Type B pancreatic cell (in vitro differentiated cells): ENCODE measurements at places on chromosomes 11 and 22.

DNA sequence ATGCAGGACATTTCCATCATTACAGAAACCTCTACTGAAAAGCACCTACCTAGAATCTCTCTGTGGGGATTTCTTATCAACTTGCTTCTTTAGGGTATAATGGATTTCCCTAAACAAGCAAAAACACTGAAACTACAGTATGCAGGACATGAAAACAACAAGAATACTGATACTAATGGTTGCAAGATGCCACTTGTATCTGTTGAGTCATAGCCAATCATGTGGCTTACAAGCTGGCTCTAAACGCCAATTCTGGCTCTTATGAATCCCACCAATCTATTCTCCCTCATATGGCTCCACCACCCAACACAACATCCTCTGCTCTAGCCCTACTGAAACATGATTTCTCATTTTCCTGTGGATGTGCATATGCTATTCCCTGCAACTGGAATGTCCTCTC, 22.6 kb downstream of the TENM4 start:
- DNase-seq = no peak
- H3K27me3 ChIP-seq = no peaks in the 10 kb centered on the region
- H3K4me3 ChIP-seq = no peak overlapping the region
- H3K27ac ChIP-seq = no peak overlapping the region
- H3K4me1 ChIP-seq = peaks cover 37% of the 10 kb centered on the region

- H3K4me3 ChIP-seq = no peak overlapping the region
- H3K27me3 ChIP-seq = no peaks in the 10 kb centered on the region
- H3K4me1 ChIP-seq = peaks cover 19% of the 10 kb centered on the region
- no peak for DNase-seq
- no peak overlapping the region for H3K27ac ChIP-seq
Measured at GRCh38 chr11:70317581-70318305, 47.3 kb downstream of the PPFIA1 start.

GRCh38 chr22:36277482-36278291, 24.8 kb downstream of the APOL1 start:
- H3K4me3 ChIP-seq = no peak overlapping the region
- DNase-seq = no peak
- H3K4me1 ChIP-seq = peaks cover 4% of the 10 kb centered on the region
- H3K27me3 ChIP-seq = no peaks in the 10 kb centered on the region
- H3K27ac ChIP-seq = no peak overlapping the region

GRCh38 chr11:18611196-18611595, 11.6 kb downstream of the MISFA start:
- H3K27ac ChIP-seq = no peak overlapping the region
- DNase-seq = no peak
- H3K27me3 ChIP-seq = no peaks in the 10 kb centered on the region
- H3K4me1 ChIP-seq = no peaks in the 10 kb centered on the region

- no peak overlapping the region for H3K27ac ChIP-seq
- no peaks in the 10 kb centered on the region for H3K36me3 ChIP-seq
- peaks cover 8% of the 10 kb centered on the region for H3K27me3 ChIP-seq
- H3K4me3 ChIP-seq = no peak overlapping the region
- no peak for DNase-seq
Measured at GRCh38 chr11:2186669-2187279, 15.2 kb upstream of the TH start.

GRCh38 chr22:48517039-48518030, 1310.3 kb downstream of the BRD1 start:
- peaks cover 3% of the 10 kb centered on the region for H3K4me1 ChIP-seq
- H3K27ac ChIP-seq = no peak overlapping the region
- no peaks in the 10 kb centered on the region for H3K27me3 ChIP-seq
- H3K36me3 ChIP-seq = no peaks in the 10 kb centered on the region

DNA sequence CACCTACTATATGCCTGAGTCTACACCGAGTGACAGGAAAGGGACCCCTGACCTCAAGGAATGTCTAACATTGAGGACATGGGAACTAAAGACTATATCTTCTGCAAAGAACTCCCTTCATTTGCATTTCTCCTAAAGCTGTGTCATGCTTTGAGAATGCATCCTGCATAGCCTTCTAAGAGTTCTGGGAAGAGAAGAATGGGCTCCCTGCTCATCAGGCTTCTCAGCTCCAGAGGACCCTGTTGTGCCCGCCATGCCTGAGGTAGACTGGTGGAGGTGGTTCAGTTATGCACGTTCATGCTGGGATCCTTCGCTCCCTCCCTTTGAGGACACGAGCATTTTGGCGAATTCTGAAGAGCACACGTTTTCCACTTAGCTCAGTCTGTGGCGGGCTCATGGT, 63.3 kb downstream of the GRIK4 start:
- H3K27ac ChIP-seq = no peak overlapping the region
- no peaks in the 10 kb centered on the region for H3K36me3 ChIP-seq
- DNase-seq = no peak
- H3K4me3 ChIP-seq = no peak overlapping the region
- peaks cover 71% of the 10 kb centered on the region for H3K27me3 ChIP-seq

DNA sequence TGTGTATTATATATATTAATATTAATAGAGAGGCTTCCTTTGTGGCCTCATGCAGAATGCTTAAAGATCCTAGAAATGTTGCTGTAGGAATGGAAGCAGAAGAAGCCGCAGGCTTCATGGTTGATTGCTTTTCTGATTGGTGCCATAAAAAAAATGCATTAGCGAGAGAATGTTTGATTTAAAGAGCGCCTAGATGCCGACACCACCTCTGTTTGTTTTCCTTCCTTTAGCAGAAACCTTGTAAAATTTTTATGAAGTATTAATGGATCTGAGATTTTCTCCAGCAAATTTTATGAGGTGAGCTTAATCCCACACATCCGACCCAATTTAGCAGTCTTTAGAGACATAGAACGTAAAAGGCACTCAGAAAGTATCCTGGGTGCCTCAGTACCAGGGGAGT, 587.5 kb downstream of the NTM start:
- H3K27ac ChIP-seq = no peak overlapping the region
- no peak overlapping the region for H3K4me3 ChIP-seq
- H3K27me3 ChIP-seq = peaks cover 7% of the 10 kb centered on the region
- H3K4me1 ChIP-seq = peaks cover 6% of the 10 kb centered on the region

DNA sequence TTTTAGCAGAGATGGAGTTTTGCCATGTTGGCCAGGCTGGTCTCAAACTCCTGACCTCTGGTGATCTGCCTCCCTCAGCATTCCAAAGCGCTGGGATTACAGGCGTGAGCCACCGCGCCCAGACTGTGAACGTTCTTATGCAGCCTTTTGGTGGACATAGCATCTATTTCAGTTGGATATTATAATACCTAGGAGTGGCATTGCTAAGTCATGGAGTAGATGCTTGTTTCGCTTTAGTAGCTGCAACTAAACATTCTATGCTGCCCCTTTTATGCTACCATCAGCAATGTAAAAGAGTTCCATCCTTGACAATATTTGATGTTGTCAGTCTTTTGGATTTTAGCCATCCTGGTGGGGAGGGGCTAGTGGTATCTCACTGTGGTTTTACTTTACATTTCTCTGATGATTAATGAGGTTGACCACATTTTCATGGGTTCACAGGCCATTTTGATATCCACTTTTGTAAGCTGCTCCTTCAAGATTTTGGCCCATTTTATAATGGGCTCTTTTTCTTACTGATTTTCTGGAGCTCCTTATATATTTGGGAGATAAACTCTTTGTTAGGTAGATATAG, 16.5 kb upstream of the APOBEC3A start:
- peaks cover 30% of the 10 kb centered on the region for H3K27me3 ChIP-seq
- no peak for DNase-seq
- H3K4me1 ChIP-seq = peaks cover 12% of the 10 kb centered on the region
- H3K4me3 ChIP-seq = no peak overlapping the region

DNA sequence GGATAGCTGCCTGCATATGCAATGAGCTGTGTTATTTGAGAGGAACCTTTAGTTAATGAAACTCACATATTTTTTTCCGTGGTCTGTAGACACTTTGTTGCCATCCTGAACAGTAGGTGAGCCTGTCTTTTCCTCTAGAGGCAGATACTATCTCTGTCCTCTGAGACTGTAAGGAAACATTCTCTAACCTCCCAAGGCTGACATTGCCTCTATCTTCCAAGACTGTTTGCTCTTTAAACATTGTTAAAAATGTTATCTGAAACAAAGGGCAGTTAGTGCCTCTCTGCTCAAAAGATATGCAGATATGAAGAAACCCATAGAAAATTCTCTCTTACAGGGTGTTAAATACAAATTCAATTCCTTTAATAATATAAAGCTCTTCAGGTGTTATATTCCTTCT, 963.8 kb upstream of the CNTN5 start:
- peaks cover 6% of the 10 kb centered on the region for H3K4me1 ChIP-seq
- H3K36me3 ChIP-seq = no peaks in the 10 kb centered on the region
- H3K27ac ChIP-seq = no peak overlapping the region
- no peaks in the 10 kb centered on the region for H3K27me3 ChIP-seq
- DNase-seq = no peak

DNA sequence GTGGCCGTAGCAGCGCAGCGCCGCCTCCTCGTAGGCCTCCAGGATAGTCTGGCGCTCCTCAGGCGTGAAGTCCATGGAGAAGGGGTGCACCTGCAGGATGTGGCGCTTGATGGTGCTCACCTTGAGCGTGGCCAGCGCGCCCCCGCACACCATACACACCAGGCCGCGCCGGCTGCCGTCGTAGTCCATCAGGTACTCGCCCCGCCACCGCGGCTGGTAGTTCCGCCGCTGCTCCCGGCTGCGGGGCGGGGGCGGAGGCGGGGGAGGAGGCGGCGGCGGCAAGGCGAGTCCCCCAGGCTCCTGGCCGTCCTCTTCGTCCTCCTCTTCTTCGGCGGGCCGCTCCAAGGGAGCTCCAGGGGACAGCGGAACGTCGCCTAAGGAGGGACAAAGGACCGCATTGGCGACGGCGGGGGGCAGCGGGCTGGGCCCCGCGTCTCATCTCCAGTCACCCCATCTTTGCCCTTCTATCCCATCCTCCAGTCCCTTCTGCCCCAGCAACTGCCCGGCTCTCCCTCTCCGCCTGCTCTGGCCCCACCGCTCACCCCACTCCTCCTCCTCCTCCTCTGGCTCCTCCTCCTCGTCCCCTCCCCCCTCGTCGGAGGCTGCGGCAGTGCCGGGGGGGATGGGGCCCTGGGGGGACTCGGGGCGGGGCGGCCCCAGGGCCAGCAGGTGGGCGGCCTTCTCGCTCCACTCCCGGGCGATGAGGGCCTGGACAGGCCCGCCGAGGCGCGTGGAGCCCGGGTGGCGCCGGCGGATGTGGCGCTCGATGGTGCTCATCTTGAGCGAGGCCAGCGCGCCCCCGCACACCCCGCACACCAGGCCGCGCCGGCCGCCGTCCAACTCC, 4.9 kb downstream of the ZFTA start:
- peak; percentile 70 for DNase-seq
- peaks cover 5% of the 10 kb centered on the region for H3K27me3 ChIP-seq
- H3K4me1 ChIP-seq = peaks cover 23% of the 10 kb centered on the region

DNA sequence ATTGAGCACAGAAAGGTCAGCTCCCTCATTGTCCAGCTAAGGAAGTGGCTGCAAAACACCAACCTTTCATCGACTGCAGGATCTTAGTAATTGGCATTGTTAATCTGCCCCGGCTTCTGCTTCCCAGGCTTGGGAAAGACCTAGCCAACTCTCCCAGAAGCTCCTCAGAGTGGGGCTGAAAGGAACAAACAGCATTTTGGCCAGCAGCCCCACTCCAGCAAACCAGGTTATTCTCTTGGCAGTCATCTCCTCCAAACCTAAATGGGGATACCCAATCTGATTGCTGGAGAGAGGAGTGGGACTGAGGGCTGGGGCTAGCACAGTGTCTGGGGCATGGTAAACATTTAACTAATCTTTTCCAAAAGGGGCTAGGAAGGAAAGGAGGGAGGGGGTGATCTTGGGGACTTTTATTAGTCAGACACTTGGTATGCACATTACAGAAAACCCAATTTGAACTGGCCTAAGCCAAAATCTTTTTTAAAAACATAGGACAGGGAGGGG, 294.4 kb downstream of the MN1 start:
- peaks cover 15% of the 10 kb centered on the region for H3K27me3 ChIP-seq
- H3K27ac ChIP-seq = no peak overlapping the region
- no peak overlapping the region for H3K4me3 ChIP-seq
- H3K4me1 ChIP-seq = peaks cover 14% of the 10 kb centered on the region

- H3K27ac ChIP-seq = no peak overlapping the region
- peak; percentile 39 for DNase-seq
- no peaks in the 10 kb centered on the region for H3K27me3 ChIP-seq
- no peaks in the 10 kb centered on the region for H3K36me3 ChIP-seq
- no peak overlapping the region for H3K4me3 ChIP-seq
Measured at GRCh38 chr11:74543991-74544390, 48.4 kb upstream of the POLD3 start.

DNA sequence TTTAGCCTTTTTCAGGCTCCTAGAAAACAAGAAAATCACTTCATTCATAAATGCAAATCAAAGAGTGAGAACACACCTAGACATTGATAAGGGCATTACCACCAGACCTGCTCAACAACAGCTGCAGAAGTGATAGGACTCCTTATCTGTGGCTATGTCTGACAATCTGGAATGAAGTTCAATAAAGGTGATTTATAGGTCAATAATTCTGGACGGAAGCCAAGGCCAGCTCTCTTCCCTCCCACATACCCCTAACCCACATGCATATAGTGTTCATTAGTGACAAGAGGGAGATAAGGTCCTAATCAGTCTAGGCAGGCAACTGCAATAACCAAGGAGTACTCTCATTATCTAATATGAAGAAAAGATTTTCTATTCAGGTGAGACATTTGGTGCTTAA, 111.3 kb downstream of the ETS1 start:
- H3K4me1 ChIP-seq = peaks cover 42% of the 10 kb centered on the region
- H3K27me3 ChIP-seq = no peaks in the 10 kb centered on the region
- peaks cover 50% of the 10 kb centered on the region for H3K36me3 ChIP-seq
- DNase-seq = no peak
- H3K27ac ChIP-seq = no peak overlapping the region

- DNase-seq = no peak
- no peak overlapping the region for H3K4me3 ChIP-seq
- no peak overlapping the region for H3K27ac ChIP-seq
- no peaks in the 10 kb centered on the region for H3K4me1 ChIP-seq
- no peaks in the 10 kb centered on the region for H3K27me3 ChIP-seq
Measured at GRCh38 chr22:19063581-19064353, 58.4 kb downstream of the DGCR2 start.

GRCh38 chr22:38799265-38800002, 5.5 kb upstream of the DNAL4 start:
- H3K4me1 ChIP-seq = peaks cover under 1% of the 10 kb centered on the region
- peaks cover 86% of the 10 kb centered on the region for H3K27me3 ChIP-seq
- H3K4me3 ChIP-seq = no peak overlapping the region
- no peak for DNase-seq

DNA sequence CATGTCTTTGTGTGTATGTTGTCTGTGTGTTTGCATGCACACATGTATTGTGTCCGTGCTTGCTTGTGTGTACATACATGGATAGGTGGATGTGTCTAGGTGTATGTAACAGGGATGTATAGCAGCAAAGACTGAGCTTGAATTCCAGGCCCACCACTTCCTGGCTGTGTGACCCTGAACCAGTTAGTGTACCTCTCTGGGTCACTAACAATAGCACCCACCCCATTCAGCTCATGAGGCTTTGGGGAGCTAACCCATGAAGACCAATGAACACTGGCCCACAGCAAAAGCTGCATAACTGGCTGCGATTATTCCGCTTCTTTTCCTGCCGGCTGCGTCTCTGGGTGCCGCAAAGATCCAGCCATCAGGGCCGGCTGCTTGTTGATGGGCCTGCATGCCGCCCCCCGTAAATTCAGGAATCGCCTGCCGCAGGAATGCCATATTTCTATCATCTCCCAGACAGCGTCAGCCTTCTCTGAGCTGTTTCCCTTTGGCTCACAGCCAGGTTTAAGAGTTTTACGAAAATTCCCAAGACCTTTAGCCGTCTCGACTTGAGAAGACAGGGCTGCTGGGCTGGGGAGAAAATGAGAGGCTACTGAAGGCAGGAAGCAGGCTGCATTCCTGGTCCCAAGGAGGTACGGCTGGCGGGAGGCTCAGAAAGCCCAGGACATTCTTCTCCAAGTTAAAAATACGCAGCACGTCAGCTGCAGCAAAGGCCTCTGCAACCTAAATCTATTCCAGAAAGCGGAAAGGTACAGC, 224.6 kb downstream of the MN1 start:
- peaks cover 22% of the 10 kb centered on the region for H3K27me3 ChIP-seq
- H3K27ac ChIP-seq = peak overlapping the region; percentile 29
- H3K36me3 ChIP-seq = no peaks in the 10 kb centered on the region
- no peak for DNase-seq
- H3K4me3 ChIP-seq = no peak overlapping the region
